NCI-H460 (cell line): ENCODE measurements at places on chromosomes 7 and 10.

GRCh38 chr10:128865436-128866195 is 601.4 kb upstream of the MGMT start:
- DNase-seq, result no peak

- no peak for DNase-seq
These were observed 156.9 kb upstream of the PCBD1 start for GRCh38 chr10:71045204-71045809.

DNA sequence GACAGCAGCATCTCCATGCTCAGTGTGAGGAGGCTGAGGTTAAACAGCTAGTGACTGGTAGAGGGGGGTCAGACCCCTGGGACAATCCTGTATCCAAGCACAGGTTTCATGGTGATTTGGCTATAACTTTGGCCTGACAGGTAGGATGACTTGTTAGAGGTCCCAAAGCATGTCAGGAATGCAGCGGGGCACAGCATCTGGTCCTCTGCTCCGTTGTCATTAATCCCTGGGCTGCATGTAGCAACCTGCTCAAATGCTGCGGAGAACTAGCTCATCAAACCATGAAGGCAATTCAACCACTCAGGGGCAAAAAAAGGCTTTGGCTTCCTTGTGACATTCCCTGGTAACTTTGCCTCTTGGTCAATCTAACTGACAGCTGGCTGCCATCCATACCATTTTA is 26.8 kb downstream of the WNT2 start:
- no peak for DNase-seq

DNA sequence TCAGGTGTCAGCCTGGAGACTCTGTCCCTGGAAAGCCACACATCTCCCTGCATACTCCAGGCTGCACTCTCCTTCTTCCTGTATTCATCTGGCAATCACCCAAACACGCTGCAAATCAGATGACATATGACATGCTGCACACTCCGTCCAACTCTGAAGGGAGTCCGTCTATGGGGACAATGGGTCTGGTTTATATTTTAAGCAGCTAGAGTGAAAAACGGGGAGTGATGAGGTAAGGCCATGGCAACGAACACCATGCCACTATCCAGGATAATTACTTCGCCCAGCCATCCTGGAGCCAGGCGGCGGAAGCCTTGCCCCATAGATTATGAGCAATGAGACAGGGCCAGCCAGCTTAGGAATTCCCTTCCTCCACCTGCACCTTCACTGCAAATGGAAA is 140.1 kb downstream of the PLXNA4 start:
- no peak for DNase-seq

GRCh38 chr7:61576-62360 is 130.6 kb upstream of the FAM20C start:
- no peak for DNase-seq

DNA sequence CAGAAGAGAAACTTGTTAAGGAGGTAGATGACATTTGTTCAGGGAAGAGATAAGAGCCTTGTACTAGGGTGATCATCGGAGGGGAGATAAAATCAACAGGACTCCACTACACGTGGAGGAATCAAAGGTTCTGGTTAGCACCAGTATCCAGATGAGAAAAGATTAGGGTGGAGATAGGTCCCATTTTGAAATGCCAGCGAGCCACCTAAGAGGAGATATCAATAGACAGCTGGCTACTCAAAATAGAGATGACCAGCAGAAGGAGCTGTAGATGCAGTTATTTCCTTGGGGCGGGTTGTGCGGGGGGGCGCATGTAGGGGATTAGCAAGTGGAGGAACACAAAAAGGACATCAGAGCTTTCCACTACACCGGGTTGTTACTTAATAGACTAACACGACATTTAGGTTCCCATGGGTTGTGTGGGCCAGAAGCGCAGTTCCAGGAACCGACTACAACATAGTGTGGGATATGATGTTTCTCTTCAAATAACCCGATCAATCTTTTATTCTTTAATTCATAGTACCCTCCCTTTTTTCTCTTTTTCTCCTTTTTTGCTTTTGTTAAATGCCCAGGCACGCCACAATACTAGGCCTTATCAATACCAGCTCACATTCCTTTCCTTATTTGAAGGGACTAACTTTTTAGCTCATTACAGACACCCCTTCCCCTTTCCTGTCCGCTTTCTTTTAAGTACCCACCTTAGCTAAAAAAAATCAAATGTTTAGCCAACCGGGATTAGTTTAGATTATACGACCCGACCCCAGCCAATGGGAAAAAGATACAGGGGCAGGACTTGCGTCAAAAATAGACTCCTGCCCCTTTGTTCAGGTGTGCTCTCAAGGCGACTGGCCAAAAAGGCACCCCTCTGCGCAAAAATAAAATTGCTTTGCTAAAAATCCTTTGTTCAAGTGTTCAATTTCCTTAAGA is 2.0 kb upstream of the KIF11 start:
- DNase-seq, result no peak

DNA sequence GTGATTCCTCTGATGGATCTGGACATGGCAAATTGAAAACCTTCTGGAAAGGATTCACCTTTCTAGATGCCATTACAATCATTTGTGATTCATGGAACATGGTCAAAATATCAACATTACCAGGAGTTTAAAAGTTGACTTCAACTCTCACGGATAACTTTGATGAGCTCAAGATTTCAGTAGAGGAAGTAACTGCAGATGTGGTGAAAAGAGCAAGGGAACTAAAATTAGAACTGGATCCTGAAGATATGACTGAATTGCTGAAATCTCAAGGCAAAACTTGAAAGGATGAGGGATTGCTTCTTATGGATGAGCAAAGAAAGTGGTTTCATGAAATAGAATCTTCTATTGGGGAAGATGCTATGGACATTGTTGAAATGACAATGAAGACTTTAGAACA is 293.6 kb downstream of the ARHGAP12 start:
- no peak for DNase-seq

DNA sequence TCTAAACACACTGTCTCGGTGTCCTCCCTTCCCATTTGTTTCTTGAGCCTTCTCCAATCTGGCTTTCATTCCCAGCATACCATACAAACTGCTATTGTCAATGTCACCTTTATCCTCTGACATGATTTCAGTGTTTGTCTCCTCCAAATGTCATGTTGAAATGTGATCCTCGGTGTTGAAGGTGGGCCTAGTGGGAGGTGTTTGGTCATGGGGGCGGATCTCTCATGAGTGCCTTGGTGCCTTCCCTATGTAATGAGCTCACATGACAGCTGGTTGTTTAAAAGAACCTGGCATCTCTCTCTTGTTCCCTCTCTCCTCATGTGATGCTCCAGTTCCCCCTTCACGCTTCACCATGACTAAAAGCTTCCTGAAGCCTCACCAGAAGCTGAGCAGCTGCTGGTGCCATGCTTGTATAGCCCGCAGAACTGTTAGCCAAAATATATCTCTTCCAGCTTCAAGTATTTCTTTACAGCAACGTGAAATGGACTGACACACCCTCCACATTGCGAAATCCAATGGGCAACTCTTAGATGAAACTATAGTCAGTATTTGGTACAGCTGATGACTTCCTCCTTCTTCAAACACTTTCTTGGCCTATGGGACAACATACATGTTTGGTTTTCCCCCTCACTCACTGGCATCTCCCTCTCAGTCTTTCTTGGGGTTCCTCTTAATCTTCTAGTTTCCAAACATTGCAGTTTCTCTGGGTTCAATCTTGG is 27.8 kb downstream of the RNLS start:
- DNase-seq, result no peak

GRCh38 chr7:28988810-28989209 is 30.7 kb upstream of the TRIL start:
- DNase-seq, result peak; percentile 90

DNA sequence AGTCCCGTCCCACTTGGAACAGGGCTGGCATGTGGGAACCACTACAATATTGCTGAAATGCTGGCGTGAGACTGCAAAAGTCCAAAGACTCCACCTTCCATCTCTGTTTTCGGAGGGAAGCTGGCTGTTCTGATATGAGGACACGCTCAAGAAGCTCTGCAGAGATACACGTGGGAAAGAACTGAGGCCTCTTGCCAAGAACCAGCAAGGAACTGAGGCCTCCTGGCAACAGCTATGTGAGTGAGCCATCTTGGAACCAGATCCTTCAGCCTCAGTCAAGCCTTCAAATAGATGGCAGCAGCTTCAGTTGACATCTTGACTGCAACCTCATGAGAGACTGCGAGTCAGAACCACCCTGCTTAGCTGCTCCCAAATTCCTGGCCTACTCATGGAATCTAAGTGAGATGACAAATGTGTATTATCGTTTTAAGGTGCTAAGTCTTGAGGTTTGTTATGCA is 30.8 kb downstream of the SGMS1 start:
- DNase-seq, result no peak

- no peak for DNase-seq
These were observed at the start of gene LHFPL3 for GRCh38 chr7:104328296-104328969. Gene LHFPL3 (plus strand): TSS chr7:104328603.

DNA sequence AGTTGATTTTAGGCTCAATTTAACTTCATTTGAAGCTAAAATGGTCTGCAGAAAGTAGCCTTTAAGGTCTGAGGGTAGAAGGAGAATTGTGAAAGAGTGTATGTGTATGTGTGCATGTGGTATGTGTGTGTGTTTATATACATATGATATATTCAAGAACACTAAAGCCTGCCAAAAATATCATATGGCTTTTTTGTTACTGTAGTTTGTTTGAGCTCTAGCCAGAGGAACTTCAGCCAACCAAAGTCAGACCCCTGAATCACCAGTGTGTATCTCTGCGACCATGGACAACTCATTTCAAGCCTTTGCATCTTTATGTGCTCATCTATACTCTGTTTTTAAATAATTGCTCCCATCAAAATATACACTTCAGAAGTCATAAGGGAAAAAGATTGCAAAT is 58.4 kb upstream of the HDAC9 start:
- DNase-seq, result no peak

- no peak for DNase-seq
These were observed 183.7 kb upstream of the ANK3 start for GRCh38 chr10:60573336-60573735.

- DNase-seq, result no peak
These were observed 631.9 kb upstream of the ANKRD30A start for GRCh38 chr10:36493516-36493880.

DNA sequence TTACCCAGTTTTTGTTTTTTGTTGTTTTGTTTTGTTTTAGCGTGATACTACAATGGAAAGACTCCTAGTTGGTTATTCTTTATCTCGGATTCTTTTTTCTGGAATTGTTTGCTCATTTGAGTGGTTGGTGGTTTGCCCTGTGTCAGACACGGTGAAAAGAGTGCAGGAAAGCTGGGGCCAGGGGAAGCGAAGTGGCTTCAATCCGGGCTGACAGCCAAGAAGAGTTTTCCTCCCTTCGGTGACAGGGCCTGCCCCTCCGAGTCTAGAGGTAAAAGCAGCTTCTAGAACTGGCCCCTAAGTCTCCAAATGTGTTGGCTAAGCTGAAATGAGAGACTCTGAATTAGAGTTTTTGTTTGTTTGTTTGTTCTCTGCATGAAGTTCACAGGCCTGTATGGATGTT is 5.7 kb upstream of the AP5Z1 start:
- DNase-seq, result no peak

DNA sequence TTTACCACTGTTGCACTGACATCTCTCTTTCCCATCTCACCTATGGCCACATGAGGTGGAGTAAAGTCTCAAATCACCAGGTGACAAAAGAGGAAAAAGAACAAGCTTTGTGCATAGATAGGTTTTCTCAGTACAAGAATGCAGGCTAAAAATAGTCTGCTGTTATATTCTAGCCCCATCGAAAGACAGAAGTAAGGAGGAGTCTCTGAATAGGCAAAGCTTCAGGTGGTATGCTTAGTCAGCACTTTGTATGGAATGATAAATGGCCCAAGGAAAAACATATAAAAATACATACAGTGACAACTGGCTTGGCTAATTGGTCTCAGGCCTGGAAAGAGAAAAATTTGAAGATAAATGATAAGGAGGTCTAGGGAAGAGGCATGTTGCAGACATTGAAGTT is 39.6 kb upstream of the KCND2 start:
- no peak for DNase-seq

- DNase-seq, result no peak
These were observed 49.8 kb downstream of the KLF6 start for GRCh38 chr10:3735175-3735574.

GRCh38 chr7:108234971-108235450 is 104.8 kb upstream of the LAMB4 start:
- DNase-seq, result no peak

DNA sequence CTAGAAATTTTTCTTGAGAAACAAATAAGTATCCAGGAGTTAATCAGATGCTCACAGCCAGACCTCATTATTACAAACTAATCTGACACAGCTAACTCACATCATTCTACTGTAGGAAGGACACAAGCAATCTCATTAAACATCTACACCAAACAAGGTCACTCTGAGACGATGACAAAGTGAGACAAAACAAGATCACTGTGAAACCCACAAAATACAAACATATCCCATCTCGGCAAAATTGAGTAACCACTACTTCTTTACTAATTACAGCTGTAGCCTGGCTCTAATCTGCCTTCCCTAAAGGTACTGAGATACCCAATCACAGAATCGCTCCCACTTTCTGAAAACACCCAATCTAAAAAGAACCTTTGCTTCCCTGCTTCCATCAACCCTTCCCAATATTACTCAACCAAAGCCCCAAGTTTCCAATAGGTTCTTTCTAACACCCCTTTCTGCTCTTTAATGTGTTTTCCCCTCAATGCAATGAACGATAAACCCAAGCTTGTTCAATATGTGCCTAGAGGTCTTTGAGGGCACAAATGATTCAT is 26.9 kb downstream of the CCDC6 start:
- DNase-seq, result no peak

- DNase-seq, result no peak
These were observed 219.3 kb upstream of the MKLN1 start for GRCh38 chr7:131108212-131108940.

DNA sequence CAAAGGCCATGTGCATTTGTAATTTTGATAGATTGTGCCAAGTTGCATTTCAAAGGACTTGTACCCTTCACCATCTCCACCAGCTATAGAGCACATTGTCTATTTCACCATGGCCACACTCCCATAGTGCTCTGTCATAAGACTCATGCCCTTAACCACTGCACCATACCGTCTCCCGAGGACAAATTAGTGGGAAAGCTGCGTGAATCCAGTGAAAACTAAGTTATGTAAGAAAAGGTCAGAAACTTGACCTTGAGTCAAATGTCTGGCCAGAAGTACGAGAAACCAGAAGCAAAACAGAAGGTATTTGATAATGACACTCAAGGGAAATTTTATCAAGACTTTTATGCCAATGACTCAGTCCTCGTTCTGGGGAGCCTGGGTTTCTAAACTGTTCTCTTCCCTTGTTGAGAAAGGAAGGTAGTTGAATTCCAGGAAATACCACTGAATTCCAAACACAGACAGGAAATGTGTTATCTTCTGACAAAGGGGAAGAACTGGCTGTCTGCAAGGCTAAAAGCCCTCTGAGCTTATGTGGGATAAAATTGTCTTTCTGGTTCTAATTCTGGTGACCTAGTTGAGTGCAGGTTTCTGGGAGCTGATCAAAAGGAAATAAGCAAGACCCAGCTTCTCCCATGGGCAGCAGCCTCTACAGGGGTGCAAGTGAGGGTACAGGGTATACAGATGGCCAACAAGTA is 49.7 kb downstream of the CDK1 start:
- no peak for DNase-seq

- no peak for DNase-seq
These were observed 160.2 kb downstream of the BICC1 start for GRCh38 chr10:58672845-58673244.

GRCh38 chr10:45386657-45387056 is 12.6 kb downstream of the ALOX5 start:
- no peak for DNase-seq
